ENCODE measurements at places on chromosomes 5 and 9.

GRCh38 chr9:4465910-4466309 lies 24.4 kb upstream of the SLC1A1 start:
- DNase-seq = no peak

GRCh38 chr5:112143690-112144089 lies 275.4 kb downstream of the EPB41L4A start:
- peak; percentile 47 for DNase-seq

- DNase-seq = peak; percentile 97
These were observed 63.3 kb upstream of the ZFR start for GRCh38 chr5:32507738-32508434.

DNA sequence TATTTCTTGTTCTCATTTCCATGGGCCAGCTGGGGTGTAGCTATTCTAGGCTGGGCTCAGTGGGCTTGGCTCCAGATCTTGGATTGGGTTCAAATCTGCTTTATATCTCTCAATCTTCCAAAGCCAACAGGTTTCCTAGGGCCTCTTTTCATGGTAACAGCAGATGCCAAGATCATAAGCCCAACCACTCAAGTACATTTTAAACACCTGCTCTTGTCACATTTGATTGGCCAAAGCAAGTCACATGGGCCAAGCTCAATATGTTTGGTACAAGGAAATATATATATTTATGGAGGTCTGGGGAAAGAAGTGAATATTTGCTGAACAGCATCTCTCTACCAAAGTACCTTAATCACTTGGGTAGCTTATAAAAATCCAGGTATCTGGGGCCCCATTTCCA lies 49.5 kb downstream of the MRRF start:
- no peak for DNase-seq

DNA sequence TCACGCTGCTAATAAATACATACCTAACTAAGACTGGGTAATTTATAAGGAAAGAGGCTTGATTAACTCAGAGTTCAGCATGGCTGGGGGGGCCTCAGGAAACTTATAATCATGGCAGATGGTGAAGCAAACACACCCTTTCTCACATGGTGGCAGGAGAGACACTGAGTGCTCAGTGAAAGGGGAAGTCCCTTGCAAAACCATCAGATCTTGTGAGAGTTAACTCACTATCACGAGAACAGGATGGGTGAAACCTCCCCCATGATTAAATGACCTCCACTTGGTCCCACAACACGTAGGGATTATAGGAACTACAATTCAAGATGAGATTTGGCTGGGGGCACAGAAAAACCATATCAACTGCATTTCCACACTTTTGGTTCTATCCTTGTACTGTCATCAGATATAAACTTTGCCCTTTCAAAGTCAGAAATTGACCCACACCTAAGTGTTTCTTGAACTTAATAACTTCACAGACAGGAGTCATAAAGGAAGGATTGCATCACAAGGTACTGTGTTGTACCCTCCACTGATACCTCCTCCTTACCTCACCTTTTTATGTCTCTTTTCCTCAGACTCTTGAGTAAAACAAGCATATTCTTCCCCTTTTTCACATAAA lies 319.1 kb upstream of the PIK3R1 start:
- no peak for DNase-seq

DNA sequence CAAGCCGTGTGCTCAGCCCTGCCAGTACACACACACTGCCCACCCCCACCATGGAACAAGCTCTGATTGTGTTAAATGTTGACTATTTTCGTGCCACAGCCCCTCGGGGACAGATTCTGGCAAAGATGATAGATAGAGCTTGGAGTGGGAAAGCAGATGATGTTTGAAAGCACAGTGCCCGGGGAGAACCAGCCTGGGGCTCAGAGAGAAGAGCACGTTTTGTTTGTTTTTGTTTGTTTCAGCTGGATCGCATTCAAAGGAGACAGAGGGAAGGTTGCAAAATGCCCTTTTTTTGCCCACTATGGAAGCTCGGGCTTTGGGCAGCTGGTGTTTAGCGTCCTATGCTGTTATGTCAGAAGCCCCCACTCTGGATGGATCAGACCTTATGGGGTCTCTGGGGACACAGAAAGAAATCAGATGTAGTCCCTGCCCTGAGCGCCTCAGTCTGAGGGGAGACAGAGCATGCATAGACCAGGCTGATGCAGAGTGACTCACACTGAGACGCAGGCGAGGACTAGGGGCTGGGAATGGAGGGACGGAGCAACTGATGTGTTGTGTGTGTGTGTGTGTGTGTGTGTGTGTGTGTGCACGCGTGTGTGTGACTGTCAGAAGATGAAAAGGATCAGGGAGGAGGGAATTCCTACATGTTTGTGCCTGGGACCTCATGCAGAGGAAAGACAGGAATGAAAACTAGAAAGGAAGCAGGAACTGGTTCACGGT lies 229.7 kb downstream of the MELK start:
- peak; percentile 34 for DNase-seq

DNA sequence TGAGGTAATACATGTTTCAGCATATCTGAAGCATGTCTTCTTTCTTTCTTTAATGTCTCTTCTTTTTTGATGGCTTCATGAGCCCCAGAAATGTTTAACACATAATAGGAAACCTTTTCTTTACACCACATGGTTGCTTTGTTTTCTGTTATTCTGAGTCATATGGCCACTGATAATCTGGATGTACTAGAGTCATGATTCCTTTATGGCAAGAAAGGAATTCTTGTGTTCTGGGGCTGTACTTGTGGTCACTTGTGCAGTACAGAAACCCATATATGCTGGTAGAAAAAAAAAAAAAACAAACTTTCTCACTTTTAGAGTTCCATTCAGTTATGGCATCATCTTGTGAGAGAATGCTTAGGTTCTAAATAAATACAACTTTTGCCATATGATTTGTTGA lies 1669.3 kb upstream of the CDH9 start:
- no peak for DNase-seq

DNA sequence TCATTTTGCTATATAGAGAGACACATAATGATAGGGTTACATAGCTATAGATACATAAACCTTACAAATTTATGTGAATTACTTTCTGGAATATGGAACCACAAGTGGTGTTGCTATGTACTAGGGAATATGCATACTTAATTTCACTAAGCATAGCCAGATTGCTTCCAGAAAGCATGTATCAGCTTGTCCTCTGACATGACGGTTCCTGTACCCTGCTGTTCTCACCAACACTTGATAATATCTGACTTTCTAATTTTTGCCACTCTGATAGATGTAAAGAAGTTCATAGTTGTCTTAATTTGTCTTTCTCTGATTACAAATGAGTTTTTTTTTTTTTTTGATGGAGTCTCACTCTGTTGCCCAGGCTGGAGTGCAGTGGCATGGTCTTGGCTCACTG lies 18.0 kb upstream of the CKS2 start:
- DNase-seq = no peak

DNA sequence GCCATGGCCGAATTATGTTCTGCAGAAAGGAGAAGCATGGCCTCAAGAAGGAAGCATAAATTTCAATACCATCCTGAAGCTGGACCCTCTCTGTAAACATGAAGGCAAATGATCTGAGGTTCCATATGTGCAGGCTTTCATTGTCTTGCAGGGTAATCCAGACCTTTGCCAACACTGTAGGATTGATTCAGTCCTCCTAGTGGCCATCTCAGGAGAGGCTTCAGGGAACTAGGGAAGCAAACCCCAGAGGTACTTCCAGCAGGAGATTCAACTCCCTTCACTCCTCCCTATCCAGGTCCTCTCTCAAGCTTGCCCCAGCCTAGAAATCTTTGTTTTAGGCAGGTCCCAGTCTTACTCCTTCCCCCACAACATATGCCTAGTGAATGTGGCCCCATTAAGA lies 99.3 kb upstream of the HCN1 start:
- no peak for DNase-seq

- peak; percentile 78 for DNase-seq
These were observed 25.6 kb downstream of the TGFBI start for GRCh38 chr5:136054142-136055019.

DNA sequence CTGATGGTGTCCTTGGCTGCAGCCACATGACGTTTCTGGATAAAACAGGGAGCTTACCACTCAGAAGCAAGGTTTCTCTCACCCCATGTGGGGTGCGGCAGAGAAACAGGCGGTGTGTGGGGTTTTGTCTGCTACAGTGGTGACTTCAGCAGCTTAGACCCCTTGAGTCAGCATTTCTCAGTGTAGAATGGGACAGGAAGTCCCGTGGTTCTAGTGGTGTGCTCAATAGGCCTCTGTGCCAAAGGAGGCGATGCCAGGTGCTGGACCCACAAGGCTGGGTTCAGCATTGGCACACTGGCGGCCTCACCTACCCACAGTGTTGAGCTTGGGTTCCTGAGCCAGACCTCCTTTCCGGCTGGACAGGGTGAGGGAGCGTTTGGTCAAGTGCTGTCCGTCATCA lies 125.2 kb upstream of the SMIM23 start:
- no peak for DNase-seq

GRCh38 chr5:57745700-57746651 lies 263.4 kb upstream of the ACTBL2 start:
- DNase-seq = peak; percentile 34

DNA sequence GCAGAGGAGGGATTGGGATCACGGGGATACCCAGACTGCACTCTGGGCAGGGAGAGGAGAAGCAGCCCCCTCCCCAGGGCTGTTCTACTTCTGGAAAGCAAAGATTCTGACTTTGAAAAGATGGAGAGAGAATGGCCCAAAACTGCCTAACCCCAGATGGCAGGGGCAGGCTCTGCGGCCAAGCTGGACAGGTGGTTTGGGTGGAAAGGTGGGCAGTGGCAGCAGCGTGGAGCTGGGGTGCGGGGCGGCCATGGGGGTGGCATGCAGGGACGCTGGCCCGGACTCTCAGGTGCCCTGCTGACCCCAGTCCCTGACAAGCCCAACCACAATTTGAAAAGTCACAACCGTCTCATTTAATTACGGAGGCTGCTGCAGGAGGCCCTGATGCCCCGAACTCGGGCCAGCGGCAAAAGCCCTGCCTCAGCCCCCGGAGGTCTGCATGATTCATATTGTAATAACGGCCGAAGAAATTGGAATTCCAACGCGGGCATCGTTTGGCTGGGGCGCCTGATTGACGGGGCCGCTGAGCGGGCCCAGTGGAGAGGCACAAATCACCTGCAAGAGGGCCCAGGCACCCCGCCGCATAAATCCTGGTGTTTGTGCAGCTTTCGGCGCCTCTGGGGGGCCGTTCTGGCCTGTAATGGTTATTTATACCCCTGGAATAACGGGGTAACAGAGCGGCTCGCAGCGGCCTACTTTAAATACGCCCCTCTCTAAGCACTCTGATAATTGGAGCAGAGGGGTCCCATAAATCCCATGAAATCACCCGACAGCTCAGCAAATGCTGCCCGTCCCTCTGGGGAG lies 41.8 kb upstream of the FCN2 start:
- DNase-seq = no peak

DNA sequence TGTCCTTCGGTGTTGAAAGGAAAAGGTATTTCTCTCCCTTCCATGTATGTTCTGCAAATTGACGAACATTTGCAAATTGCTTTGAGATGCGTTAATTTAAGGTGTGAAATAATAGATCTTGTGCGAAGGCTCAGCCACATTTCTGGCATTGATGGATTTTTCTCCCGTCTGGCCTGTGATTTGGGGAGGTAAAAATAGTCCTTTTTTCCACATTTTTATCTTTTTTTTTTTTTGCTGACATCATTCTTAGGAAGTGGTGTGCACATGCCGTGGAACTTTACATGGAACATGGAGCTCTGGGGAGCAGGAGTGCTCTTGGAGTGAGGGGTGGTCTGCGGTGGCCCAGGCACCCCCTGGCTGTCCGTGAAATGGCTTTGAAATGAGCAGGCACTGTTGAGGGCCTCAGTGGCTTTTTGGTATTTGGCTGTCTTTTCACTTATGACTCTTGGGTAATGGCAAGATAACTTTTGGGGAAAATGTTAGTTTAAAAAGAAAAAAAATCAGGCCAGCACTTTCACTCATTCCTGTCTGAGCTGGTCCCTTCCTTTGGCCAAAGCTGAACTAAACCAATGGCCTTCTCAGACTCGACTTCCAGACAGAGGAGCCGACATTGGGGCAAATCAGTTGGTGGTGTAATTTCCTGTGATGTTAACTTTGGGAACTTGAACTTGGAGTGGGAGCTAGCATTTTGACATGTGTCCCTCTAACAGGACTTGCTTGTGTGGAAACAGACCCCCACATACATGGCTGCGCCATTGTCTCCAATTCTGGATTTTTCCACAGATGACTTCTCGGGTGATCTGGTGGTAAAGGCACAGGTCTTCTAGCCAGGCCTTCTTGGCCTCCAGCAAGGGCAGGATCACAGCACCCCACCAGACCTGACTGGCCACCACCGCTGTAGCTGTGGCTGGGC lies 4.2 kb downstream of the NEK6 start:
- DNase-seq = peak; percentile 63

DNA sequence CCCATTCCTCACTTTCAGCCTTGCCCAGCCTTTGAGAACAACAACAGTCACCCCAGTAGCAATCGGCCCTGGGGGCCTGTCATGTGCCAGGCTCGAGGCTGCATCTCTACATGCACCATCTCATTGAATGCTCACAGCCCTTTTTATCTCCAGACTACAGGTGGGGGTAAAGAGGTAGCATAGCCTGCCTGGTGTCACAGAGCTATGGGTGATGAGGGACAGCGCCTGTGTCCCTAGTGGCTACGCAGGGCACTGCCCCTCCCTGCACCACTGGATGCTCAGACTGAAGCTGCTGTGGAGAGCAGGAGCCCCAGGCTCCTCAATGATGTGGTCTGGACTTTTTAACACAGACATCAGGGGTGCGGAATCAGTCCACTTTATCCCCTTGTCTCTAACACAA lies 2.8 kb downstream of the CAMK2A start:
- DNase-seq = no peak

- peak; percentile 69 for DNase-seq
These were observed 129.7 kb upstream of the MTAP start for GRCh38 chr9:21672761-21673160.

- no peak for DNase-seq
These were observed 379.4 kb downstream of the PRR16 start for GRCh38 chr5:120843390-120843980.

DNA sequence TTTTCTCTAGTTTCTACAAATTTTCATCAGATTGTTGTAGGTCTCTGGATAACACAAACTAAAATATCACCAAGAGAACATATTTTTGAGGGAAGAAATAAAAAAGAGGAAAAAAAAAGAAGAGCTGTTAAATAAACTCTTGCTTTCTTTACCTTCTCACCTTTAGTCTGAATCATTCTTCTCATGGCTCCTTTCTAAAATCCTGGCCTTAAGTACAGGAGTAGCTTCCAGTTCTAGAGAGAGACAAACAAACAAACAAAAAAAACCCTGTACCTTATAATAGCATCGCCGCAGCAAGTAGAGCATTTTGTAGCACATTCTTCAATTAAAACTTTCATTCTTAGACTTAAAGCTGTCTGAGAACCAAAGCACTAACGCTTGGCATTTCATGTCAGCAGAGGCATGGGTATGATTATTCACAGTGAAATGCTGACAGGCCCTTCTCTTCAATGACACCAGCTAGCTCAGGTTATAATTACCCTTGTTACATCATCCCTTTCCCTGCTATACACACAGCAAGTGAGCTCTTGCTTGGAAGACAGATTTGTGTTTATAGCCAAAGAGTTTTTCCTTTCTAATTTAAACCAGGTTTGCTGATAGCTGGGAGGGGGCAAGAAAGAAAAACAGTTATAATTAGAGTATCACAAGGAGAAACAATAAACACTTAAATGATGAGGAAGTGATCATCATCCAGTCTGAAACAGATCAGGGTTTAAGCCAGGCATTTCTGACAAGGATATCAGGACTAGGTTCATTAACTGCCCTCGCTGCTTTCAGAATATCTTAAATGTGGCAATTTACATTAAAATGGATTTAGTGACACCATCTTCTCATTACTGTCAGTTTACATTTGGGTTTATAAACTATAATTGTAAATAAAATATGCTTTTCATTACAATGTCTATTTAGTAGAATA lies 510.9 kb upstream of the ZNF608 start:
- DNase-seq = peak; percentile 32

Measured in fibroblast of skin of scalp (primary cell).